ENCODE measurements at places on chromosomes 2 and 18.

DNA sequence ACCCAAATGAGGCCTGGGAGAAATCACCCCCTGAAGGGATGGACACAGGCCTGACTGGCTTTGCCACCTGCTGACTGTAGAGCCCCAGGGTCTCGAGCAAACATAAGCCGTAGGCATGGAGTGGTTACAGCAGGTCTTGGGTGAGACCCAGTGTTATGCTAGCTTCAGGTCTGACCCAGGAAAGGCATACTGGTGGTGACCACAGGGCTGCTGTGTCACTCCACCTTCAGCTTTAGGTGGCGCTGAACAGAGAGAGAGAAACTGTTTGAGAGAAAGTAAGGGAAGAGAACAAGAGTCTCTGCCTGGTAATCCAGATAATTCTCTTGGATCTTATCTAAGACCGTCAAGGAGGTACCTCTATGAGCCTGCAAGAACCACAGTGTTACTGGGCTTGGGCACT lies 1544.2 kb upstream of the TMEFF2 start:
- DNase-seq = no peak

GRCh38 chr18:46054956-46055837 lies 16.9 kb downstream of the PSTPIP2 start:
- DNase-seq = no peak

DNA sequence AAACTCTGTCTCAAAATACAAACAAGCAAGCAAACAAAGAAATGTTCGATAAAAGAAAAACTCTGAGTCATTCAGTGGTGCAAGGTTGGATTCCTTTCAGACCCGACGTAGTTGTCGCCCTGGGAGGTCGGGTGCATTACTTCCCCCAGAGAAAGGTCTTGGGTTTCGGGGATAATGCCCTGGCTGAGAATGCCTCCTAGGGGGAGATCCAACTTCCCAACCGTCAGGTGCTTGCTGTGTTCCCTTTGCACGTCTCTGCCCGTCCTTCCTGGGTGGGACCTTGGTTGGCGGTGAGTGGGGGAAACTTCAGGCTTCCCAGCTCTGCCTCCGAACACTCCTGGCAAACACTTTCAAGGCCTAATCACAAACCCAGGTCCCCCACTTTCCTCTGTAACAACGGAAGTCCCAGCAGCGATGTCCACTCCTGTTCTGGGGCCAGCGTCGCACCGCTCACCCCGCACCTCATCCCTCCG lies 609 bp downstream of the TPGS2 start:
- no peak for DNase-seq

DNA sequence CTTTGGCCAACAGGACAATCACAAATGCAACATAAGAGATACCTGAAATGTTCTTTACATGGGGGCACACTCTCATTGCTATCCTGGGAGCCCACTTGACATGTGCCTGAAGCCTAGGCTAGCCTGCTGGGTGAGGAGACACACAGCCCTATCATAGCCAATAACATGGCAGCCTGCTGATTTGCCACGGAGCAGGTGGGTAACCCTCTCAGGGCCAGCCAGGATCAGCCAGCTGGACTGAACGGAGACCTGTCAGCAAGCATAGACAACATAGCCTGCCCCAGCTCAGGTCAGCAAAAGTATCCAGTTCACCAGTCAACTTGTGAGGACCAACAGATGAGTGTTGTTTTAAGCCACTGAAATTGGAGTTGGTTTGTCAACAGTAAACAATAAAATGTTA lies 566.5 kb downstream of the DCDC2C start:
- DNase-seq = no peak

DNA sequence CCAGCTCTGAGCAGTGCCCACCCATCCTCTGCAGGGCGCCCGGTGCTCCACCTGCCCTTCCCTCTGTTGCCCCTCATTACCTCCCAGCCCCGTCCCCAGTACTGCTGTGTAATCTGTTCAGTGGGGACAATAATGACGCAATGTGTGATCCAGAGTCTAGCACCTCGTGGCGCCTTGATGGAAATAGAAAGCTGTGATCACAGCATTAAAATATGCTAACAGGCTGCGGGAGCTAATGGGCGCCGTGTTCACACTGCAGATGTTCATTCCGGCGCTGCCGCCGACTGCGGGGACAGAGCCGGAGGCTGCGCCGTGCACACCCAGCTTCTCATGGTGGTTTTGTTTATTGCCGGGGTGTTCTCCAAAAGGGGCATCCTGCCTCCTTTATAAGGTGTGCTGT lies 235.2 kb downstream of the LDLRAD4 start:
- DNase-seq = no peak

GRCh38 chr18:75053028-75053629 lies 155.8 kb downstream of the PTGR3 start:
- no peak for DNase-seq

- no peak for DNase-seq
Measured at GRCh38 chr2:24179683-24180082, 4.8 kb downstream of the FAM228A start.
